ENCODE measurements at places on chromosomes 6 and 20.

DNA sequence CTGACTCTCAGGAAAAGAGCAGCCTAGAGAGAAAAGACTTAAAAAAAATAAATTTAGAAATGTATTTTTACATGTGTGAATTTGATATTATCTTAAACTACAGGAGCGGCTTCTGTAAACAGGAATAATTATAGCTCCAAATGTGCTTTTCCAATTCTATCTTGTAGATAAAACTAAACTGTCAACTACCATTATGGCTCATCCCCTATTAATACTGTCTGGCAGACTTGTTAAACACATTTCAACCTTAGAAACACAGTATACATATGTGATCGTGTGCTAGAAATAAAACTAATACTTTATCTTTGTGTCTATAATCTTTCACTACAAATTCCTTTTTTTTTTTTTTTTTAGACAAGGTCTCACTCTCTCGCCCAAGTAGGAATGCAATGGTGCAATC is 75.8 kb downstream of the CNKSR3 start:
- no peak for DNase-seq

DNA sequence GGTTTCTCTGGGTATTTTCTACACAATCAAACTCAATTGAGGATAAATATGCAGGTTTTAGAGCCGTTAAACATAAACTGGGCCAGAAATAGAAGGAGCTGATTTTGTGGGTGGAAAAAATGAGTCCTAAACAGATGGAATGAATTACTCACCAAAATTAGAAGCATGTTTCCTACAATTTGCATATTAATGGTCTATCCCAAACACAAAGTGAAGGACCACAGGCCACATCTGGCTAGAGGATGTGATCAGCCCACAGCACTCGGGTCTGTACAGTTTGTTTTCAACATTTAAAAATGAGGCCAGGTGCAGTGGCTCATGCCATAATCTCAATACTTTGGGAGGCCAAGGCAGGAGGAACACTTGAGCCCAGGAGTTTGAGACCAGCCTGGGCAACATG is 296.3 kb downstream of the PREX1 start:
- DNase-seq: no peak

DNA sequence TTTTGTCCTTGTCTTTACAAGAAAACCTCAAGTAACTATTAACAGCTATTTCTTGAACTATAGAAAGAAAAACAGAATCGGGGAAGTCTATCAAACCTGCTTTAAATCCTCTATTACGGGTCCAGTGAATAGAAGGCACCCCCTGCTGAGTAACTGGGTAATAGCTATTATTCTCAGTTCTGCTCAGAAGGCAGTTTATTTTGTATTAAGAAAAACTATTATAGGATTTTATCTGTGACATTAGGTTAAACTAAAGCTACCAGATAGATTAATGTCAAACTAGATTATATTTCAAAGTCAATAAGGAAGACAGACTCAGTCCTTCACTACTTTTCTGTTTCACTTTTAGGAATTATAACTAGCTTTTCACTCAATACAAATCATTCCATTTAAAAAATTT is 93.7 kb downstream of the DST start:
- peak; percentile 45 for DNase-seq

DNA sequence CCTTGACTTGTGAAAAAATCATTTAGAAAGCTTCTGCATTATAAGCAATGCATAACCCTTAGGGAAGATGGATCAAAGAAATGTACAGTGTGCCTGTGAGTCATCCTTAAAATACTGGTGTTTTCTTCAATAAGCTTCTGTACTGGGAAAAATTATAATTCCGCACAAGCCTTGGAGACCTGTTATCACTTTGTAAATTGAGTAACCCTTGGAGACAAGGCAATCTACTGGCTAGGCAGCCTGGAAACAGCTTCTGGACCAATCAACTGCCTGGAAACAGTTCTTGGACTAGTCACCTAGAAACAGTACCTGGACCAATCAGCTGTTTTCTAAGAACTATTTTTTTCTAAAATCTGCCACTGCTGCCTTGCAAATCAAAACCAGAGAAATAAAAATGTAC is 25.8 kb upstream of the RNGTT start:
- peak; percentile 67 for DNase-seq

DNA sequence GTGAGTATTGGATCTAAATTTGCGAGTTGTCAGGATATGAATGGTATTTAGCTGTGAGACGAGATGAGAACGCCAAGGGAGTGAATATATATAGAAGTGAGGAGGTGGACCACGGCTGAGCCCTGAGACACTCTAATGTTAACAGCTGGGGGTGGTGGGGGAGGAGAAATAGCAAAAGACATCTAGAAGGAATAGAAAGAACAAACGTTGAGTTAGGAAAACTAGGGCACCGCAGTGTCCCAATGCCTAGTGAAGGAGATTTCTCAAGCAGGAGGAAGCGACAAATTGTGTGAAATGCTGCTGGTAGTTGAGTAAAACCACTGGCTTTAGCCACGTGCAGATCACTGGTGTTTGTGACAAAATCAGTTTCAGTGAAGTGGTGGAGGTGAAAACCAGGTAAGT is 56.9 kb downstream of the CD164 start:
- DNase-seq: no peak

DNA sequence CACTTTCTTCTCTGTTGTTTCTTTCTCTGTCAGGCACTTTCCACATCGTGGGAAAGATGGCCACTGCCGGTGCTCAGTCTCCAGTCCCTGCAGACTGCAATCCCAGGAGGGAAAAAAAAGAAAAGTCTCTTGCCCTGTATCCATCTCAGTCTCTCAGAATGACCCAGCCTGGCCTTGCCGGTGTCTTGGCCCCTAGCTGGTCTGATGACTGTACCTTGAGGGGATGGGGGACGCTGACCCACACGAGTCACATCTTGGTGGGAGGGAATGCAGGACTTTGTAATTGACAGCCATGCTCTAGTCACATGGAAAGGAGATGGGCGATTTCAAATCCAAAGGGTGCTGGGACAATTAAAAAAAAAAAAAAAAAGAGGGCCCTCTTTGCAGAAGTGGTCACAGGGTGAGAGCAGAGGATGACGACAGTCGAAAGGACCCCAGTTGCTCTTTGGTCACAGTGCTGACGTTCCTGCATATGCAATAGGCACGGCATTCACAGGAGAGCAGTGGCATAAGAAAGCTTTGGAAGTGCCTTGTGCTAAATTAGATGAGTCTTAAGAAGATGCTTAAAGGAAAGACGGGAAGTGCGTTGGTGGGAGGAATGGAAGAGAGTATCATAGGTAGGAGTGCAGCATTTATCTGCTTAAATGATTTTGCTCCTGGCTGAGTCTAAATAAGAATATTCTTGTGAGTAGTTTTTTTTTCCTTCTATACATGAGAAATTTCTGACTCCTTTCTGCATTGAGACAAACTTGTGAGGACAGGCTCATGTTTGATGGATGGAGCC is 63.9 kb upstream of the AKAP12 start:
- no peak for DNase-seq

GRCh38 chr20:53907968-53908751 is 162.2 kb downstream of the BCAS1 start:
- no peak for DNase-seq

- DNase-seq: no peak
Observed at GRCh38 chr6:51827580-51827979, 259.8 kb downstream of the PKHD1 start.

GRCh38 chr6:33590531-33591198 is 10.6 kb upstream of the BAK1 start:
- DNase-seq: peak; percentile 51

GRCh38 chr20:14334306-14334930 is 3.0 kb downstream of the FLRT3 start:
- peak; percentile 91 for DNase-seq

GRCh38 chr6:25660512-25660911 is 8.5 kb downstream of the SCGN start:
- no peak for DNase-seq

GRCh38 chr6:19380293-19380692 is 456.9 kb upstream of the ID4 start:
- DNase-seq: peak; percentile 27

DNA sequence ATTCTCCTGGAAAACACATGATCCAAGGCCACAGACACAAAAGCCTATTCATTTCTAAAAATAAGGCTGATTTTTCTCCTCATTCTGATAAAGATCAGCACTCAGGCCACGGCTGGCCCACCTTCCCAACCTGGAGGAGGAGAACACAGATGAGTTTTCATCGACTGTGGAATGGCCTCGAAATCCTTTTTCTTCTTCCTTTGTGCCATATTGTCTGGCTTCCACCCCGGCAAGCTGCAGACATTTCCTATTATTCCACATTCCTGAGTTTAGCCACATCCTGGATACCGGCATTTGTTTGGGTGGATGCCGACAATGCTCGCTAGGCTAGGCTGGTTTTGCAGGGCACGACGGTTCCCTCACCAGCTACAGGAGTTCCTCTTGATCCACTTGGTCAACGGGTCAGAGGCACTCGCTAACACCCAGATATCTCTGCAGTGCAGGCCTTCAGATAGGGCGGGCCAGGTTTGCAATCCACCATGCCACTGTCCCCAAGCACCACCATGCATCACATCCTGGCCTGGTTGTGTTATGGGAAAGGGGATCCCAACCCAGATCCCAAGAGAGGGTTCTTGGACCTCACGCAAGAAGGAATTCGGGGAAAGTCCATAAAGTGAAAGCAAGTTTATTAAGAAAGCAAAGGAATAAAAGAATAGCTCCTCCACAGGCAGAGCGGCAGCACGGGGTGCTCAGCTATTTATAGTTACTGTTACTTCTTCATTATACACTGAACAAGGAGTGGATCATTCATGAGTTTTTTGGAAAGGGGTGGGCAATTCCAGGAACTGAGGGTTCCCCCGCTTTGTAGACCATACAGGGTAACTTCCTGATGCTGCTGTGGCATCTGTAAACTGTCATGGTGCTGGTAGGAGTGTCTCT is 4.2 kb upstream of the CTSZ start:
- DNase-seq: peak; percentile 25

GRCh38 chr20:53045941-53046340 is 73.8 kb downstream of the TSHZ2 start:
- peak; percentile 87 for DNase-seq

- DNase-seq: peak; percentile 77
Observed at GRCh38 chr6:4805553-4806336, 29.5 kb downstream of the CDYL start.

GRCh38 chr6:99416226-99416625 is 8.9 kb downstream of the PNISR start:
- DNase-seq: no peak

DNA sequence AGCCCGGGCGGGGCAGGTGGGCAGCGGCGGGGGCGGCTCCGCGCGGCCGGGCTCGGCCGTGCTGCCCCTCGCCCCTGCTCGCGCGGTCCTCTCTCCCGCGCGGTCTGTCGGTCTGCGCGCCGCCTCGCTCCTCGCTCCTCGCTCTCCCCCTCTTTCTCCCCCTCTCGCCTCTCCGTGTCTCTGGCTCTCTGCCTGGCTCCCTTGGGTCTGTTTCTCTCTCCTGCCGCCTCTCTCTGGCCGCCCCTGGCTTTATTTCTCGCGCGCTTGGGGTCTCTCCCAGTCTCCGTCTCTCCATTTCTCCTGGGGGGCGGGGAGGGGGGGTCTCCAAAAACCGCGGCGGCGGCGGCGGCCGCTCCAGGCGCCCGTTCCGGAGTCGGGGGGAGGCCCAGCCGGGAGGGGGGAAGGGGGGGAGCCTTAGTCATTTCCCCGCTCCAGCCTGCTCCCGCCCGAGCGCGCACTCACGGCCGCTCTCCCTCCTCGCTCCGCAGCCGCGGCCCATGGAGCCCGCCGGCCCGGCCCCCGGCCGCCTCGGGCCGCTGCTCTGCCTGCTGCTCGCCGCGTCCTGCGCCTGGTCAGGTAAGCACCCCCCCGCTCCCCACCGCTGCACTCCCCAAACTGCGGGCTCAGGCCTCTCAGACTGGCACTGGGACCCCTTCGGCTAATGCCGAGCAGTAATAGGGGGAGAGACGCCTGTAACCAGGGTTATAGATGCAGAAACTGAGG is at the start of gene SIRPA:
TSS of gene SIRPA (plus strand) at position 457 of the 723 bp plus-strand sequence. CDS start at position 498, 41 bp downstream.
- DNase-seq: peak; percentile 91

GRCh38 chr6:43803055-43803782 is 33.2 kb downstream of the VEGFA start:
- no peak for DNase-seq

GRCh38 chr6:128282961-128283360 is 237.4 kb downstream of the PTPRK start:
- DNase-seq: peak; percentile 10

DNA sequence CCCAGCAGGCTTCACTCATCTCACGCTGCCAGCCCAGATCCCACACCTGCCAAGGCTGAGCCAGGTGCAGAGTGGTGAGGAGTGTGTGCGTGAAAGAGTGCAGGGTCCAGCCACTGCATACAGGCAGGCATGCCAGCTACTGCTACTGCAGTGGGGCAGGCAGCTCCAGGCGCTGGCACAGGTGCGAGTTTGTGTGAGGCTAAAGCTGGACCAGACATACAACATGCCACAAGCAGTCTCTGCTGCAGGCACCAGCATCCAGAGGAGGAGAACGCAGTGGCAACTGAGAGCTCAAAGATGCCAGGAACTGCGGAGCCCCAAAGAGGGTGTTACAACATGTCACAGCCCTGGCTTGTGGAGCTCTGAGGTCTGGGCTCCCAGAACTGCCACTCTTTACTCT is 149.8 kb downstream of the EYS start:
- DNase-seq: no peak

GRCh38 chr20:50142812-50143211 is 10.7 kb downstream of the PEDS1 start:
- no peak for DNase-seq

- DNase-seq: no peak
Observed at GRCh38 chr6:125781314-125781868, 9.4 kb upstream of the NCOA7 start.

GRCh38 chr6:161374971-161375873 is 101.4 kb upstream of the AGPAT4 start:
- peak; percentile 92 for DNase-seq

DNA sequence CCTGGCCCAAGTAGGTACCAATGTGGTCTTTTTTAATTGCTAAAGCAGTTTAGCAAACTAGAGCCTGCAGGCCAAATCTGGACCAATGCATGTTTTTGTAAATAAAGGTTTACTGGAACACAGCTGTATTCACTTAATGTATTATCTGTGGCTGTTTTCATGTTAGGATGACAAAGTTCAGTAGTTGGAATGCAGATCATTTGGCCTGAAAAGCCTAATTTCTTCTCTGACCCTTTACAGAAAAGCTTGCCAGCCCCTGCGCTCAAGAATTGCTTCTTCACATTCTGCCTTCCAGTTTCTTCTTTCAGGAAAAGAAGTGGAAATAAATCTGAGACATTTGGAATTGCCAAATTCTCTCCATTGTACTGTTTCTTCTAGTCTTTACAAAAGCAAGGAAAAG is 90.0 kb upstream of the MC3R start:
- DNase-seq: no peak

DNA sequence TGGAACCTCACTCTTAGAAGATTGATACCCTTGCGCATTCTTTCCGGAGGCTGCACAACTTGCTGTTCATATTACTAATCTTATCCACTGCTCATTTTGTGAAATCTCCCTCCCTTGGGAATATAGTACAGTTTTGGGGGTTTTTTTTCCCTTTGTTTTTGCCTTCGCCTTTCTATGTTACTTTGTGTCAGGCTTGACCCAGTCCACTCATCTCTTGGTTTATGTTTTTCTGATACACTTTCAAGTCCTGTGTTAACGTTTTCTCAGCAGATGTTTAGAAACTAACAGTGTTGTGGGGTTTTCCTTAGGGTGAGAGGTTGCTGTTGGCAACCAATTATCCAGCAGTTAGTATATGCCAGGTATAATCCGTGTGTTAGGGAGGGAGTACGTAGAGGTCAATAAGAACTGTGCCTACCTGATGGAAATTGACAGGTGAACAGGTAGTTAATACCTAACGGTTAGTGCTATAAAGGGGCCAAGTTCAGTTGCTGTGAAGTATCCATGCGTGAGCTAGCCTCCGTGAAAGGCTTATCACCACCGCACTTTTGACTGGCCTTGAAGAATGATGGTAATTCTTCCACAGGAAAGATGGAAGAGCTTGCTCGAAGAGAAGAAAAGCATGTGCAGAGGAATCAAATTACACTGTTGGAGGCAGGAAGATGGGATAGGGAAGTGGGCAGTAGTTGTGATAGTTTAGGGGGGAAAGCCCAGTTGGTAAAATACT is 1.4 kb downstream of the NFYA start:
- DNase-seq: peak; percentile 60
